ENCODE measurements at places on chromosomes 3 and 15.

DNA sequence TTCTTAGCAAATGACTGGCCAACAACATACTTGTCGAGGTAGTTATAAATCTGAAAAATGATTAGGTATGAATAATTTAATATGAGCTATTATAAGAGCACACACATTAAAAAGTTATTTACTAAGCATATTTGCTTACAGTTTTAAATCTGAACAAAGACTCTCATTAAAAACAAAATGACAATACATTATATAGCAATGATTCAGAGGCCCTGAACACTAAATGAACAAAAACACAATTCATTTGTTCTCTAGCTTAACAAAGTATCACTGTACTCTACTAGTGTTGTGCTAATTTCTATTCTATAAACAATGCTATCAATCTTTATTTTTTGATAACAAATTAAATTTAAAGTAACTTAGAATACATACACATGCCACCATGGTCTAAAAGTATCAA, 21.0 kb downstream of the CLPX start:
- DNase-seq = no peak

GRCh38 chr15:93932164-93932776, 299.1 kb upstream of the MCTP2 start:
- no peak for DNase-seq

- no peak for DNase-seq
Measured at GRCh38 chr3:66483006-66483405, 17.8 kb downstream of the LRIG1 start.

DNA sequence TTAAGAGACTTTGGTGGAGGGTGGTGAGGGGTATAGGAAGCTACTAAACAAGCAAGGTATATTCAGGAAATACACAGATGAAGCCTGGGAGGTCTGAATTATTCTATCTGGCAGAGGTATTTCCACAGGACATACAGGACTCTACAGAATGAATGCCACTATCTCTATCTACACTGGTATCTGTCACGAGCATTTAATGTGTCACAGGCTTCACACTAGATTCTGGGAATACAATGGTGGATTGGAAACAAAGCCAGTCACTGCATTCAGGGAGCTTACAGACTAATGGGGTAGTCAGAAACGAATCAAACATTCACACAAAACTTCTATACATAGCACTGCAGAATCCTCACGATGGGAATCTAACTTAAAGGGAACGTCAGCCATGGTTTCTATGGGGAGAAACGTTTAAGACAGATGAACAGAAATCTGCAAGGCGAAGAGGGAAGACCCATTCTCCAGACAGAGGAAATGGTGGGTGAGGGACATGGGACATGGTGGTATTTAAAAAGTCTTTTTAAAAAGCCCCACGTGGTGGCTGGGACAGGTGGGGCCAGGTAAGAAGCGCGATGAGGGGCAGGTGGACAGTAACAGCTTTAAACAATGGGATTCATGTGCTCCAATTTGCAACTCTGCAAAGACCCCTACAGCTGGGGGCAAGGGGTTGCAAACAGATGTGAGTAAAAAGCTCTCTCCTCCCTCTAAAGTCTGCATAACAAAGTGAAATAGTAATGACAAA, 16.5 kb downstream of the LRIG1 start:
- no peak for DNase-seq

- no peak for DNase-seq
Measured at GRCh38 chr15:45892182-45892581, 257.4 kb downstream of the SQOR start.

GRCh38 chr3:48656061-48656840, 6.4 kb downstream of the CELSR3 start:
- peak; percentile 84 for DNase-seq
